ENCODE measurements at places on chromosomes 6 and 20.
A peak's percentile ranks its signal among the peaks of the same experiment; 100 is the strongest.

DNA sequence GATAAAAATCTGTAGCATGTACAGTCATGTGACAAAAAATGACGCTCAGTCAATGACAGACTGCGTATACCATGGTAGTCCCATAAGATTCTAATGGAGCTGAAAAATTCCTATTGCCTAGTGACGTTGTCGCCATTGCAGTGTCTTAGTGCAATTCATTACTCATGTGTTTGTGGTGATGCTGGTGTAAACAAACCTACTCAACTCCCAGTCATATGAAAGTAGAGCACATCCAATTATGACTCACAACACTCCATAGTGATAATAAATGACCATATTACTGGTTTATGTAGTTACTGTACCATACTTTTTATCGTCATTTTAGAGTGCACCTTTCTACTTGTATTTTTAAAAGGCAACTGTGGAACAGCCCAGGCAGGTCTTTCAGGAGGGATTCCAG, 45.0 kb downstream of the TFAP2A start:
- peak; percentile 38 for DNase-seq

- no peak for DNase-seq
These were observed 49.8 kb downstream of the KCNQ2 start for GRCh38 chr20:63422653-63423052.

DNA sequence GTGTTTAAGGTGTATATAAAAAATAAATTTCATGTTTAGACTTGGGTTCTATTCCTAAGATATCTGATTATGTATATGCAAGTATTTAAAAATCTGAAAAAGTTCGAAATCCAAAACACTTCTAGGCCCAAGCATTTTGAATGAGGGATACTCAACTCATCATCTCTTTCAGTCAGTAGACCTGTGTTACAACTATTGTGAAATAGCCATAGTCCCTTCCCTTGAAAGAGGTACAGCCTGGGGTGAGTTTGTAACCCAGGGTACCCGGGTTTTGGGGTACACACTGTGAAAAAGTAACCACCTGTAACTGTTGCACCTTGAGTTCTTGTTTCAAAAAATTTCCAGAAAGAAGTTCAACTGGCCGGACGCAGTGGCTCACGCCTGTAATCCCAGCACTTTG, 76.6 kb upstream of the DOK5 start:
- no peak for DNase-seq

- DNase-seq: no peak
These were observed 25.1 kb downstream of the PPP1R3G start for GRCh38 chr6:5110246-5110645.

DNA sequence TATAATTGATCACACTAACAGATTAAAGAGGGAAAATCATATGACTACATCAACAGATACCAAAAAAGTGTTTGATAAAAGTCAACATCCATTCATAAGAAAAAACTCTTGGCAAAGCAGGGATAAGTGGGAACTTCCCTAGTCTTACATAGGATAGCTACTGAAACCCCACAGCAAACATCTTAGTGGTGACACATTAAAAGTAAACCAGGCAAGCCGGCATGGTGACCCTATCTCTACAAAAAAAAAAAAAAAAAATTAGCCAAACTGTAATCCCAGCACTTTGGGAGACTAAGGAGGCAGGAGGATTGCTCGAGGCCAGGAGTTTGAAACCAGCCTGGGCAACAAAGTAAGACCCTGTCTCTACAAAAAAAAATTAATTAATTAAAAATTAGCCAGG, 13.8 kb upstream of the CCND3 start:
- DNase-seq: no peak

- peak; percentile 30 for DNase-seq
These were observed 38.5 kb upstream of the AHI1 start for GRCh38 chr6:135535989-135536414.

- no peak for DNase-seq
These were observed 428.5 kb downstream of the CD83 start for GRCh38 chr6:14546036-14546435.

Measured in HTR-8/SVneo (cell line).